ENCODE measurements at places on chromosomes 5 and 9.

DNA sequence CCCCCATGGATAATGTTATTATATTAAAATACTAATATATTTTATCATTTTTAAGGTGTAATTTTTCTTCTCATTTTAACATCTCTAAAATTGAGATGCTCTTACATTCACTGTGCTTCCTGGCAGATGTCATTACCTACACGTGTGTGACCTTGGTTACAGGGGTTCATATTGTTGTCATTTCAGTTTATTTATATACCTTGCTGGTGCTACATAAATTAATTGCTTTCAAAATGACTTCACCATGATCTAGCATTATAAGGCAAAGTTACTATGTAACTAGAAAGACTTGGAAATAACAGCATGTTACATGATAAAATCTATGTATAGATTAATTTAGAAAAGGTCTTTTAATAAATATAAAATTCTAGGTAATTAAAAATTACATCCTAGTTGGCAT, 60.9 kb downstream of the ARHGEF28 start:
- DNase-seq, result no peak

GRCh38 chr5:145681216-145681615, 153.9 kb downstream of the PRELID2 start:
- DNase-seq, result no peak

DNA sequence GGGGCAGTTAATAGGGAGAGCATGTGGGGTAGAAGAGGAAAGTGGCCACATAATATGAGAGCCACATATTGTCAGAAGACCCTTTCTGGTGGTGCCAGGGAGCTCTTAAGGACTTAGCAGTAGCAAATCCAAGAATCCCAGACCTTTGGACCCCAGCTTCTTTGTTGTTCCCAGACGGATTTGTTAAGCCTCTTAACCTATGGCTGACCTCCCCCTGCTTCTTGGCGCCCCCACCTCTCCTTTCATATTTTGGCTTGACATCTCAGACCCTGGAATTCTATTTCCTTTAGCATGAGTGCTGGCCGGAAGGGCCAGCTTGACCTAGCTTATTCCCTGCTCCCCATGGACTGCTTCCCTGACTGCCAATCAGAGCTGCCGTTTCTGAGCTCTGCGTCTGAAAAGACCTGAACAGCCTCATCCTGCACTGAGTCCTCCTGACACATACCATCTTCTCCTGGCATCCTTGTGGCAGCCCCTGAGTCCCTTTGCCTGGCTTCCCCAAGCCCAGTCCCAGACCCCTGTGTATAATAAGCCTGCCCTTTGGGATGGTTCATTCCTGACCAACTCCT, 116.3 kb downstream of the PRKACG start:
- DNase-seq, result no peak

- DNase-seq, result no peak
Observed at GRCh38 chr9:72827950-72828731, 124.7 kb downstream of the ALDH1A1 start.

DNA sequence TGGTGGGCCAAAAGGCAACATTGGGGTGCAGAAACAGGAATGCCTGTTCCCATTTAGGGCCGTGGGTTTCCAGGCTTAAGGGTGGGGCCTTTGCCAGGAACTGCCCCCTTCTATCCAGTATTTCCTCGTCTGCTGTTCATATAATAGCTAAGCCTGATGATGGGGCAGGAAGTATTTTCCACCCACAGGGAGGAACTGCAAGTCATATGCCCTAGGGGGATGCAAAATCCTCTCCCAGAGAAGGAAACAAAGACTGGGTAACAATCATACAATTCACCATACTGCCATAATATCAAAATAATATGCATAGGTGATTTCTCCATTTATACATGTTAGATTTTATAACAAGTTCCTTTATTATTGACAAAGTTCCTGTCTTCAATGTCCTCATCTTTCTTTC, 20.5 kb upstream of the RPS23 start:
- no peak for DNase-seq

DNA sequence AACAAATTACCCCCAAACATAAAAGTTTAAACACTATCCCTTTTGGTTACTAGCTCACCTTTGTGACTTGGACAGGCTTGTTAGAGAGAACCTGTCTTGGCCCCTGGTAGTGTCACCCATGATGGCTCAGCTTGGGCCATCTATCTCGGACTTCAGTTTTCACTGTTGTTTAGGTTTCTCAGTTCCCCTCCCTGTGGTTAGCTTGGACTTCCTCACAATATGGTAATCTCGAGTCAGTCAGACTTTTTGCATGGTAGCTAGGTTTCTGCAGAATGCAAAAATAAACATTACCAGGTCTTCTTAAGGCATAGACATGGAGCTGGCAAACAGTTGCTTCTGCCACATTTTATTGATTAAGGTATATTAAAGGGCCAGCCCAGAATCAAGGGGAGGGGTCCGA, 324.3 kb upstream of the RORB start:
- DNase-seq, result no peak

DNA sequence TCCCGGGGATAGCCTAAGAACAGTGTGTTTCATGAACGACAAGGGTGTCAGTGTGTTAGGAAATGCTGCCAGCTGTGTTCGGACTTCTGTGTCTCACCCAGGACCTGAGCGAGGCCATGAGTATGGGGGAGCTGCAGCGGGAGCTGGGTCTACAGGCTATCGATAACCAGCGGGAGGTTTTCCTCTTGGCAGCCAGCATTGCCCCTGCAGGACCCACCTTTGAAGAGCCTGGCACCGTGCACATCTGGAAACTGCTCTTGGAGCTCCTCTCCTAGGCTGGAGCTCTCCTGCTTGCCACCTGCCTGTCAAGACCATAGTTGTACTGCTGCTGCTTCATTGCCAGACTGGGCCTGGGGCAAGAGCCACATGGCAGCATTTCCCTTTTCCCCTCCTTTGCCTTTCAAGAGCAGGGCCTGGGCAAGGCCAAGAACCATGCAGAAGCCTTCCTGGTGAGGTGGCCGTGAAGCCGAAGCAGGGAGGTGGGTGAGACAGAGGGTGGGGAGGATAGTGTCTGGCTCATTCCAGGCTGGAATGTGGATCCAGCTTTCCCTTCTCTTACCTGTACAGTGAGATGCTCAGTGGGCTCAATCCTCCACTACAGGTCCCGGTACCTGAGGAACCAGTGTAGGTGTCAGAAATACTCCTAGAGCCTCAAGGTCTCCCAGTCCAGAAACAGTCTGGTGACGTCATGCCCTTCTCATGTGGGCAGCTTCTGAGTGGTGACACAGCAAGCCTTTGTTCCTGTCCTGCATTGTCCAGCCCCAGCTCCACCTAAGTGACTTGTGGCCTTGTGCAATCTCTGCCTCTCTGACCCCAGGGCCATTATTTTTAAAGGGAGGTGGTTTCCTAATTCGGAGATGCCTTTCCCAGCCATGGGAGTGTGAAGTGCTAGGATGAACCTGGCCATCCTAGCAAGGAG, 6.6 kb downstream of the ARL10 start:
- DNase-seq, result no peak

DNA sequence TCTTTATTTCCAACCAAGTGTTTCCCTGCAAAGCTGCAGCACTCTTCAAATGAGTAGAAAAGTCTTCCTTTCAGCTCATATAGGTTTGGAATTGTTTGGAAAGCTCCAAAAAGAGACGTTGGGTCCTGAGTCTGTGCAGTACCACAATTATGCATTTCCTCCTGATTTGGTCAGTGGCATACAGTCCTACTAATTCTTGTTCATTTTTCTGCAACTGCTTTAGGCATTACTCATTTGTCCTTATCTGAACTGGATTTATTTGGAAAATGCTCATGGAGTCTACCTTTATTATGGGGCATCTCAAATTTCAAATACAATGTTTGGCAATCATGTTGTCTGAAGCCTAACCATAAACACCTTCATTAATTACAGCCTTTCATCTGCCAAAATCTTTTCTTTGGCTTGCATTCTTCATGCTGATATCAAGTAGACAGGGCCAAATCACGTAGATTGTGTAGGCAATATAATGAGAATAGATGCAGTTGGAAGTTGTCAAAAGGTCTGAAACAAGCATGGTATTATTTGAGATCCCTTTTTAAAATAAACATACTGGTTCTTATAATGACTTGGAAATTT, 232.8 kb downstream of the TLE1 start:
- no peak for DNase-seq

DNA sequence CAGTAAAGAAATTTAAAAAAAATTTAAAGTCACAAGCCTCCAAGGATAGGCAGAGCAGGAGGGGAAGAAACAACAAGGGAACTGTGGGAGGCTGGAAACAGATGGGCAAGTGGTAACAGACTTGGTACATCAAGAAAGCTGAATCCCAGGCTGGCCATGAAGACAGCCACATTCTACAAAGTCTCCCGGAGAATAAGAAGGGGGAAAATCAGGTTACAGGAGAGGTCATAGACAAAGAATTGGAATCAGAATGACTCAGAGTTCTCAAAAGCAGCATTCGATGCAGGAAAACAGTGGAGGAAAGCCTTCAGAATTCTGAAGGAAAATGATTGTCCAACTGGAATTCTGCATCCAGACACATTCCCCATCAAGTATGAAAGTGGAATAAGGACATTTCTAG, 129.7 kb downstream of the ADAMTS2 start:
- no peak for DNase-seq

DNA sequence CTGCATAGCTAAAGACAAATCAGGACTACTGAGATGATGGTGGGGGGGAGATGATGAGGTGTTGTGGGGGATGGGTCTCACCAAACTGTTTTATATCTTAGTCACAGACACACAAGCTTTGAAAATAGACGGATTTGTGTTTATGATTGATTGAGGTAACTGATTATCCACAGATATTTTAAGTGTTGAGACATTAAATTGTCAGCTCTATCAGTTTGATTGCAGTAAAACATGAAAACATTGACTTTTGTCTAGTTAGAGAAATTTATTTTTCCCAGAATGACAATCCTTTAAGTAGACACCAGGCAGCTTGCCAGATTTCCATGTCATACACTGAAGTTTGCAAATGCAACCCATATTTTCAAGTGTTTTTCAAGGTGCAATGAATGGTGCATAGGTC, 149.8 kb downstream of the NR2F1-AS1 start:
- DNase-seq, result no peak

- DNase-seq, result no peak
Observed at GRCh38 chr9:135073081-135073740, 14.3 kb upstream of the OLFM1 start.

GRCh38 chr9:97910357-97910756, 11.9 kb downstream of the TRMO start:
- no peak for DNase-seq

GRCh38 chr9:17863213-17863883, 284.5 kb downstream of the SH3GL2 start:
- DNase-seq, result no peak

DNA sequence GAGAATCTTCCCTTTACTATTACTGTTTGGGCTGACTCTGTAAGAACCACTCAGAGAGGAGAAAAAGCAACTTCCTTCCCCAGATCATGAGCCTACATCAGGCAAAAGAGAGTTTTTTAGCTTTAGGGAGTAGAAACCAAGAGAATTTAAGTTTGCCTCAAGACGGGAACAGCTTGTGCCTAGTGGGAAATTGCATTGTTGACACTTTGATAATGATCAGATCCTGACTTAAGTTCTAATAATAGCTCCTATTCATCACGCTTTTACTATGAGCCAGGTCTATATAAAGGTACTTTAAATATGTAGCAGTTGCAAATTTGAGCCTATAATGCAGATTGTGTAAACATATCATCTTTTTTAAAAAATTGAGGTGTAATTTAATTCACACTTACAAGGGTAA, 298.2 kb downstream of the MAN2A1 start:
- DNase-seq, result no peak

- DNase-seq, result no peak
Observed at GRCh38 chr5:7320701-7321301, 75.1 kb upstream of the ADCY2 start.

DNA sequence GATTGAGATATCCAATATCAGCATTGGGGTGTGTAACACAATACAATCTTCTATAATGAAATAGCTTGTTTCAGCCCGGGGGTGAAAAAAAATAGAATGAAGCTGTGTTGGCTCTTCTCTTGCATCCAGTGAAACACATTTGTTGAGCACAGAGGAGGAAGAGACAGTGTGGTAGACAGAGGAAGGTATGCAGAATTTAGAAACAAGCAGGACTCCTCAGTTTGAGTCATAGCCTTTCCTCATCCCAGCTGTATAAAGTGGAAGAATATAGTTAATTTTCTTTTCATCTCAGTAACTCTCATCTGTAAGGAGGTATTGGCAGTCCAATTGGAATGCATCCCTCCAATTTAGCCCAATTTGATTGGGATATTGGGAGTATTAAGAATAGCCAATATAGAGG, 302.2 kb upstream of the VLDLR start:
- DNase-seq, result no peak

GRCh38 chr9:27351438-27351837, 54.5 kb upstream of the EQTN start:
- DNase-seq, result no peak

DNA sequence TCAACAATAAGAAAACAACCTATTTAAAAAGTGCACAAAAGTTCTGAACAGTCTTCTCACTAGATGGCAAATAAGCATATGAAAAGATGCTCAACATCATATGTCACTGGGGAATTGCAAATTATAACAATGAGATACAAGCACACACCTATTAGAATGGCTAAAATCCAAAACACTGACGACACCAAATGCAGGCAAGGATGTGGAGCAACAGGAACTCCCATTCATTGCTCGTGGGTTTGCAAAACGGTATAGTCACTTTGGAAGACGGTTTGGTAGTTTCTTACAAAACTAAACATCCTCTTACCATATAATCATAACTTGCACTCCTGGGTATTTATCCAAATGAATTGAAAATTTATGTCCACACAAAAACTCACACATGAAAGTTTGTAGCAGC, 100.9 kb upstream of the TBC1D2 start:
- no peak for DNase-seq

GRCh38 chr9:129328355-129329042, 150.4 kb upstream of the IER5L start:
- peak; percentile 28 for DNase-seq

GRCh38 chr9:89706731-89707191, 101.9 kb downstream of the GADD45G start:
- peak; percentile 19 for DNase-seq

DNA sequence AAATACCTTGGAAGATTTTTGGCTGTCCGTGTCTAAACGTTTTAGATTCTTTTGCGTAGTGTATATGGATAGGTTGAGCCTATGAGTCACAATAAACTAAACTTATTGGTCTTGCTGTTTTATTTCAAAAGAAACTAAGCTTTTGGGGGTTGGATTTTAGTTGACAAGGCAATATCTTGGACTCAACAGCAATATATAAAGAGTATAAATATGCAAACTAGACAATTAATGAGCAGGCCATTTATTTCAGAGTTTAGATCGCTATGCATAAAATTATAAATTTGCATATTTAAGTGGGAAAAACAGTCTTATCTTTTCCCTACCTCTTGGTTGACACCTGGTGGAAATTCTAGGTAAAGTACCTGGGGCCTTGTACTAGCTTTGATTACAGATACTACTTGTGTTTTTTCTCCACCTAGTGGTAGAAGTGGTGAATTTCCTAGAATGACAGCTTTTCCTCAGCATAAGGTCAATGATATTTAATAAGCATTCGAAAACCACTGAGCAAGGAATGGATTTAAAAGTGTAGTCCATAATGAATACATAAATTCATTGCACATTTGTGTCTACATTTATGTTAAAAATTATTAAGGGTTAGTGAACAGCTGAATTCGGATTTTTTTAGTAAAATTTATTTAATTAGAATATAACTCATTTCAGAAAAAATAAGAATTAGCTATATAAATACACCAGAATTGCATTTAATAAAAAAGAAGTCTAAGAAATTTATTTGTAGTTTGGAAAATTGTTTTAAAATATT, 1.7 kb upstream of the ARRDC3 start:
- peak; percentile 37 for DNase-seq

GRCh38 chr9:15211160-15211814, 95.7 kb downstream of the TTC39B start:
- peak; percentile 49 for DNase-seq
